Stimulated activated naive CD4-positive, alpha-beta T cell treated with Interleukin-2 at 50 U/mL for 16 hours (primary cell): ENCODE measurements at places on chromosomes 7 and 10.

DNA sequence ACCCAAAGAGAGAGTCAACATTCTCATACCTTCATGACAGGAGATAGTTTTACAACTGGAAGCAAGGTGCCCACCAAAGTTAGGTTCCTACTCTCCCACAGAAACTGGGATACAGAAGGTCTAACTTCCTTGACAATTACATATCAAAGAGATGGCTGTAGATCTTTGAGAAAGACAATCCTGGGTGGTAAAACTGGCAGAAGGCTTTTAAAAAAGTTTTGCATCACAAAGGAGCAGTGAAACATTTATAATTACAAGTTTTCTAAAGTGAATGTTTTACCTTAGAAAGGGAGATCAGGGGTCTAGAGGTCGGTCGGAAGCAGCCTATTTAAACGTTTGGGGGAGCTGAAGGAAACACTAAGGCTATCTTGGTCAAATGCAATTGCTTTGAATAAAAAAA, 166.6 kb upstream of the STEAP1 start:
- no peak for DNase-seq

- DNase-seq, result no peak
Measured at GRCh38 chr10:11505639-11506038, 105.8 kb downstream of the USP6NL start.

DNA sequence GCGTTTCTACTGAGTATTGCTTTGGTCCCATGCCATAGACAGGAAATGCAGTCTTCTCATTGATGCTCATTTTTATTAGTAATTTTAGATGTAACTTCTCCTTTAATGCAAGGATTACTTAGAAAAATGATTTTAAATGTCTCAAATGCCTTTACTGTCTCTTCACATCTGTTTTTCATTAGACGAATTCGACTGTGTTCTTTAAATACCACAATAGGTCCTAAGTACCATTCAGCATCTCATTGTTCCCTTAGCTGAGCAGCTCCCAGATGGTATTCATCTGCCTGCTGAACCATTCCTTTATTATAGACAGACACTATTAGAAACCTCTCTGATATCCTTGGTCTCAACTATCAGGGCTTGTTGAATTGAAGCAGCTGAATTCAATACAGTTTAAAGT, 113.6 kb downstream of the LSMEM1 start:
- DNase-seq, result no peak

DNA sequence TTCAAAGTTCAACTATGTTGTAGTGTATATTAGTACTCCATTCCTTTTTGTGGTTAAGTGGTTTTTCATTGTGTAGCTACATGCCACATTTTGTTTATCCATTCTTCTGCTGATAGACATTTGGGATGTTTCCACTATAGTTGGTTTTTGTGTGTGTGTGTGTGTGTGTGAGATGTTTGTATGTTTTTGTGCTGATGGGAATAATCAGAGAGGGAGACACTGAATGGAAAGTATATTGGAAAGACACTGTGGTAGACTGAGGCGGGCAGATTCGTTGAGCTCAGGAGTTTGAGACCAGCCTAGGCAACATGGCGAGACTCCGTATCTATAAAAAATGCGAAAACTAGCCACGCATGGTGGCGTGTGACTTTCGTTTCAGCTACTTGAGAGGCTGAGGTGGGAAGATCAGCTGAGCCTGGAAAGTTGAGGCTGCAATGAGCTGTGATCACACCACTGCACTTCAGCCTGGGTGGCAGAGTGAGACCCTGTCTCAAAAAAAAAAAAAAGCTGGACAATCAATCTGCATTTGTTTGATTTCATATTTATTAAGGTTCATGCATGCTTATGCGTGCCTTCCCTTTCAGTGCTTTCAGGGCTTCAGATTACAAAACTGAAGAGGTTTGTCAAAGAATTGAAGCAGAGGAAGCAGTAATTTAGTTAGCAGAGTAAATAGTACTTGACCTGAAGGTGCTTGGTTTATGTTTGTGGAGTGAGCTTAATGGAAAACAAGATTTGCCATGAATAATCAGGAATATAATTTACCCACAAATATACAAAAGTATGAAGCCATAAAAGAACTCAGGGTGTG, 14.7 kb downstream of the SEC24C start:
- no peak for DNase-seq

DNA sequence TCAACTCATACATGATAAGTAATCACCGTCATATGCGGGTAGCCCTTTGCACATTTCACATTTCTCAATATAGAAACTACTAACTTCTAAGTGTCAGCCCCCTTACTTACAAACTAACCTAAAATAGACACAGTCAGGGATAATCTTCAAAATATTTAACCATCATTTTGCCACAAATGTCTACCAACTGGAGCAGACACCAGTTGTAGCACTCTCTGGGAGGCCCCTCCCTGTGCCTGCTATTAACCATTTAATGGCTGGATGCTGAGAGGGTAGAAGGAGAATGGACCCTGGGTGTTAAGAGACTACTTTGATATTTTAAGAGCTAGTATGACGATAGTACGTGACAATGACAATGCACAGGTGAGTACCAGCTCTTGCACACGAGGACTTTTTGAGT, 116.4 kb downstream of the SORBS1 start:
- no peak for DNase-seq

- no peak for DNase-seq
Measured at GRCh38 chr10:102791754-102792395, 45.3 kb downstream of the CYP17A1 start.
